ENCODE measurements at places on chromosomes 5 and 9.

DNA sequence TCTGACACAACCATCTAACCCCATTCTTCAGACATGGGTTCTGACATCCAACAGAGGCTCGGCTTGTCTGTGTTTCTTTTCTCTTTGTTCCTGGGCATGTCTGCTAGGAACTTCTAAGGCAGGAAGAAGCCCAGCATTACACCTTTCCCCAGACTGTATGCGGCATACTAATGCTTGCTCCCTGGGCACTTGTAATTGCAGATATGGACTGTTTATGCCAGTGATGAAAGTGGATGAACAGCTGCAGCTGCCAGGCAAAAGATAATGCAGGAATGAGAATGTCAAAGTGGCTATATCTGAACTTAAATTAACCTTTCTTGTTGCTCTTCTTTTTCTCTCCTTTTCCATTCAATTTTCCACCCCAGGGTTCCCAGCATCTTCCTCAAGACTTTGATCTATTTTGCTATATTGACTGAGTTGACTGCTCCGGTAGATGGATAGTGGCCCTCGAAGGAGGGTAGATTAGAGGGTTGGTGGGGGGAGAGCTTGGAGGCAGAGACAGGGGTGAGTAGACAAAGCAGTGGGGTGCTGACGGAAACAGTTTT lies 344.4 kb downstream of the MAN2A1 start:
- DNase-seq: no peak

- DNase-seq: no peak
These were observed 64.2 kb upstream of the STK32A start for GRCh38 chr5:147170603-147171002.

DNA sequence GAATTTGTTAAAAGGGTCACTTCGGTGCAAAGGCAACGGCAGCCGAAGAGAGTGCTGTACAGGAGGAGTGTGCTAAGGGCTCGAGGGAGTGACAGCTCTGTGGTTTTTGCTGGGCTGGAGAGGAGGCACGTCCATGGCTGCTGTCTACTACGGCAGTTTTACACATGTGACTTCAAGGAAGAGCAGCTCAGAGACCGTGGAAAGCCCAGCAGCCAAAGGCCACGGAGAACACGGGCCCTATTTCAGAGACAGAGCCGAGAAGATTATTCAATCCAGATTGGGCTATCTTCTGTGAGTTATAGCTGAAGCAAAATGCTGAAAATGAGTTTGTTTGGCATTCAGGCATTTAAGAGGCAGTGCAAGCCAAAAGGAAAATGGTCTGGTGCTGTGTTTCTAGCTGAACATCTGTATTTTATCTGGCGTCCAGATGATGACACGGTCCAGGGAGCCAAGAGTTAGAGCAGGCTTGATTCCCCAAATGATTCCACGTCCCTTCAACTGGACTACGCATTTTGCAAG lies 96.4 kb downstream of the RFK start:
- no peak for DNase-seq

DNA sequence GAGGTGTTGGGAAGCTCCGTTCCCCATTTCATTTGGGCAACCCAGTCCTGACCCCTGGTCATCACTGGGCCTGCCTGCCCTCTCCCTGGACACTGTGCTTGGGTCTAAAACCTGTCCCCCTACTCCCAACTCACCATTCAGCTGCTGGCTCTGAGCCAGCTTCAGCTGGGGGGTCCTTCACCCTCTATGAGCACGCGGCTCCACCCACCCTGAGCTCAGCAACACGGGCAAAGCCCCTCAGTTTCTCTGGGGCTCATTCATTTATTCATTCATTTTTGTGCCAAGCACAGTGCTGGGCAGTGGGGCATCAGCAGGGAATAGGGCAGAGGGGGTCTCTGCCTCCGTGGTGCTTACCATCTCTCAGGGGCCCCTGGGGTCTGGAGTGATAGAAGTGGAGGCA lies 199.8 kb upstream of the MVB12B start:
- DNase-seq: no peak

DNA sequence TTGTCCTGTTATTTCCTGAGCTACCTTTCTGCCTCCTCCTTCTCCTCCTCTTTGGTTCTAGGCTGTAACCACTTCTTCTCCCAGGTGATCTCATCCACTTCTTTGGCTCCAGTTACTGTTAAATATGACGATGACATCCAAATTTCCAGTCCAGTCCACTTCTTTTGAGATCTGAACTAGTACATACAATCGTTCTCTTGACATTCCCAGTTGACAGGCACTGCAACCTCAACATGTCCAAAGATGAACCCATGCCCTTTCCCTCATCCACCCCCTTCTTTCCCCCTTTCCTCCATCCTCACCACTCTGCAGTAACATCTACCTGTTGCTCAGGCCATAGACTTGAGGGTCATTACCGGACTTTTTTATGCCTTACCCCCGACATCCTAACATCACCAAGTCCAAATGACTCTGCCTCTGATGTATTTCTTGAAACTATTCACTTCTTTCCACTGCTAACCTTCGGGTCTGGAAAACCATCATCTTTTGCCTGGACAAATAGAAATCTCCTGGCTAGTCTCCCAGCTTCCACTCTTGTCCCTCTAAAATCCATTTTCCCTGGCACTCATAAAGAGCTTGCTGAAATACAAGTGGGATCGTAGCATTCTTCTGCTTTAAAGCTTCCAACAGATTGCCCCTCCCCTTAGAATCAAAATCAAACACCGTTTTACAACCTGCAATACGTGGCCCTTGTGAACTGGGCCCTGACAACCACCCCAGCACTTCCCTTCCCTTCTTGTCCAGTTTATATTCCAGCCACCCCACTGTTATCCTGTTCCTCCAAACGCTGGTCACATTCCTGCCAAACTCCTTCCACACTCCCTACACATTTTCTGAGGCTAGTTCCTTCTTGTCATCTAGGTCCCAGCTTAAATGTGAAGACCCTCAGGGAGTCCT lies 31.5 kb downstream of the KLF9 start:
- DNase-seq: no peak

DNA sequence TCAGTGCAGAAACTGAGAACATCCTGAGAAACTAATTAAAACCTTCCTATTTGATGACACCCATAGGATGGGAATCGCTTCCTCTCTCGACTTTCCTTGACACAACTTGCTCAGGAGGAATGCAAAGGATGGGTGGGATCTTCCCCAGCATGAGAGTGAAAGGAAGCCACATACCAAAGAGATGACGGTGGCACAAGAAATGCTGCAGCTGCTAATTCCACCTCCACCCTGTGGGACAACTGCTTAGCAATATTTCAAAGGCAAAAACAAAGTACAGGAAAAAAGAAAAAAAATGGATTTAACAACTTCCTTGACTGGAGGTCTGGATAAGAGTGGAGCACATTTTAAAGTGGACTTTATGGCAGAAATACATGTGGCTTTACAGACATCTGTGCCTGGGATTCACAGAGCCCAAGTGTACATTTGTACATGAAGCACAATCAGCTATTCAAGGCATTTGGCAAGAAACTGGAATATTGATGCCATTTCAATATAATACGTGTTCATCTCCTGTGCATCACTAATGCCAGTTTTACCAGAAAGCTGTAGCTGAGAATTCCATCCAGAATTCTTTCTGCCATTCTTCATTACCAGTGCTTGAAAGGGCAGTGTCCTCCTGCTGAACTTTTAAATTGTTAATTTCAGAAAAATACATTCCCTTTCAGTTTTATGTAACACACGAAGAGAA lies 359.2 kb upstream of the ACTBL2 start:
- DNase-seq: no peak

GRCh38 chr5:119512277-119512676 lies 60.0 kb downstream of the HSD17B4 start:
- no peak for DNase-seq

DNA sequence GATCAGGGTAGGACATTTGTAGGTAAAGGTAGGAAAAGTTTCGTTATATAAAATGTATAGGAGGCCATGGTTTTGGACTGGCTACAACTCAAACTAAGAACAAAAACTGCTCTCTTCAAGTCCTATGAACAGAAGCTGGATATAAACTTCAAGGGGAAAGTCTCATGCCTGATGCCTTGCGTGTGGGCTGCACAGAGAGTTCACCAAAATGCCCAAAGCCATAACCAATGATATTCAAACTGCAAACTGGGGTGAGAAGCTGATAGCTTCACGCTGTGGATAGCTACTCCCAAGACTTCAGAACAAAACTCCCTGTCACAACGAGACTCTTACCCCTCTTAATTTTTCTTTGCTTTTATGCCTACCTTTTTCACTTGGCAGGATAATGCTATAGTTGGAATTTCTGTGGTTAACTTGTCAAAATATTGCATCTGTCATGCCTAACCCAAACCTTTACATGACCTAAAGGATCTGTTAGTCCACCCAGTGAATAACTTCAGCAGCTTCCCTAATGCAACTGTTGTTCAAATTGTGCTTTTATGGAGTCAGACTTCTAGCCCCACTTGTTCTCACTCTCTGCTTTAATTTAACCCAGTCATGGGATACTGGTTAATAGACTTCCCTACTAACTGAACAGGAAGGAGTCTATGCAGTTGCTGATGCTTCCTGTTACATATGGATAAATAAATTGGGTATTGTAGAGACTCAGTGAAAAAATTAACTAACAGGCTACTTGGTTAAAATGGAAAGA lies 71.9 kb downstream of the SFXN1 start:
- DNase-seq: no peak

GRCh38 chr5:88821161-88821560 lies 61.8 kb downstream of the MEF2C start:
- DNase-seq: no peak

- DNase-seq: no peak
These were observed 99.6 kb downstream of the FAM114A2 start for GRCh38 chr5:153939101-153939500.

DNA sequence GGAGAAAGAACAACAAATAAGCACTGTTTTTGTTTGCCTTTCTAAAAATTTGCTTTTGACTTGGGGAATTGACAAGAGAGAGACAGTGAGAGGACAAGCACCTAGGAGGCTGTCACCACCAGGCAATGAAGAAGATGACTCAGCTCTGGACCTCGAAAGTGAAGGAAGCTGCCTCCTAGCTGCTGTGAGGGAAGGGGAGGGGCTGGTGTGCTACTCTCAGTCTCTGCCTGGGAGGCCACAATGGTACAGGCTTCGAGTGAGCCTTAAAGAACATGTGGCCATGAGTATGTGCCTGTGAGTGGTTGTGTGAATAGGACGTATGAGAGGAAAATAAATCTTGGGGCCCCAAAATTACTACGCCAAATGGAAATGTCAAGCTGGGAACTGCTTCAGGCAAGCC lies 7.1 kb upstream of the PLK2 start:
- no peak for DNase-seq

DNA sequence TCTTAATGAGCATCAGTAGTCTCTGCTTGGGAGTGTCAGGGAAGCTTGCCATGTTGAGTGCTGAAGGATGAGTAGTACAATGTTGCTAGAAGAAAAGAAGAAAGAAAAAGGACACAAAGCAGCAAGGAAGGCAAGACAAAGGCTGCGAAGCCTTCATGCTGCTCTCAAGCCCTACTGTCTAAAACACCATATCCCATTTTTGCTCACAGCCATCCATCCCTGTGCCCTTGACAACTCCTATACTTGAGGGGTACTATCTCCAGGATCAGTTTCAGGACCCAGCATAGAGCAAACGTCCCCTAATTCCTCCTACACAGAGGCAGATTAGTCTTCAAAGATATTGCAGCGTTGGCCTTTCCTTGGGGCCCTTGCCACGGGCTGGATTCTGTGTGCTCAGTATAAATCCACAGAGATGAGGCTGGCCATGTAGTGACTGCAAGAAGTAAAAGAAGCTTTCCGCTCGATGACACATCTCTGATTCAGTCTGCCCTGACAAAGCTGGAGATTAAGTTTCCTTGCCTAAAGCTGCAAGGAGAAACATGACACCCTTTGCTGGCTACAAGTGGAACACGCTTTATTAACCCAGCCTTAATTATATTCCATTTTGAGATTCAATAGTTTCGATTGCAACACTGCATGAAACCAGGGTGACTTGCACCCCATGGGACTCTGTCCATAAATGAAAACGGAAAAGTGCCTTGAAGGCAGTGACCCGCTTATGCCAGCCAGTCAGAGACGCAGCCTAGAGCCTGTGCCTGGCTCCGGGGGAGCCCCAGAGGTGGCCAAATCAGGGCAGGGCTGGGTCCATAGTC lies 304.6 kb downstream of the ACTL7B start:
- no peak for DNase-seq

DNA sequence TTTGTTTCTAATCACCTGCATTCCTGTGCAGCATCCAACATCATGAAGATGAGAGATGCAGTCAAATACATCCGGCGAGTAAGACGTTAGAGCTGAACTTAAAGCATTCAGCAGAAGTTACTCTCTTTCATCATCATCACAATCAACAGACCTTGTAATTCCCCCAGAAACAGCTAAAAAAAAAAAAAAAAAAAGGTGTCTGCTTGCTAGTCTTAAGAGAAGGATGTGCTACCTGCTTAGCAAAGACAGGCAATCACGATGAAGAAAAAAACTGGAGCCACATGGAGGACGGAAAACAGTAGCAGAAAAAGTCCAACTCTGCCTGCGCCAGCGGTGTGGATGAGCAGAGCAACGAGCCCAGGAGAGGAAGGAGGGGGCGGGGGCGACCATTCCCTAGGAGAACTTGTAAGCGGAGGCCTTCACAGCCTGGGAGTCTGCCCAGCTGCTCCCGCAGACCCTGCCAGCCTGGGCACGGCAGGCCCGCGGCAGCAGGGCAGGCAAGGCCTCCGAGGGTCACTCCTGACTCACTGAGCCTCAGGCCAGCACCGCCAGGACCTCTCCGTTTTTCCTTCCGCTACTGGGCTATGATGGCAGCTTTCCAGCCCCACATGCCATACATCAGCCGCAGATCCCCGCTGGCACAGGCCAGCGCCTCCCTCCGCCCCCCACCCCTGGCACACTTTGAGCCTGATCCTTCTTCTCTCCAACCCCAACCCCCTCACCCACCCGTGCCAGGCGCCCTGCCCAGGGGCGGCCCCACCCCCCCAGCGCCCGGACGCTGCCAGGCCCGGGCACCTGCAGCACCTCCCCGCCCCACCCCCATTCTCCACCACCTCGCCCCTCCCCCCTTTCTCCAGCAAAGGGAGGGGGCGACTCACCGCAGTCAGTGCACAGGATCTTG lies 1.4 kb downstream of the NRG2 start:
- DNase-seq: no peak

DNA sequence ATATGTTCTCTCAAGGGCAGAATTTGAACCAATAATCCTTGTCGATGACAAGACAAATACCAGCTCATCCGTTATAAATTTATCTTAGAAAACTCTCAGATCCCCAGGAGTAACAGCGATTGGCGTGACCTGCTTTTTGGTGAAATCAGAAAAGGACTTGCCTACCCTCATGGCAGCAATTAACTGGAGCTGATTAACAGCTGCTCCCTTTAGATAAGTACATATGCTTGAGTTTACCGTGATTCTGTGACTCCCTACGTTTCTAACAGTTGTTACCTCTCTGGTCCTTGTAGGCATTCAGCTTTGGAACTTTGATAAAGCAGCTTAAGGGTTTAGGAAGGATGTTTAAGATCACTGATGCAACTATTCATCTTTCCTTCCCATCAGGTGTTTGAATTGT lies 2.6 kb downstream of the INVS start:
- no peak for DNase-seq

- no peak for DNase-seq
These were observed 928.5 kb downstream of the TLE4 start for GRCh38 chr9:80500300-80500699.

GRCh38 chr9:13291718-13292117 lies 12.2 kb upstream of the MPDZ start:
- no peak for DNase-seq

- no peak for DNase-seq
These were observed 14.7 kb downstream of the G3BP1 start for GRCh38 chr5:151786468-151786867.

- DNase-seq: no peak
These were observed 12.5 kb upstream of the SHB start for GRCh38 chr9:38081356-38082108.

All from activated CD8-positive, alpha-beta memory T cell treated with anti-CD3 and anti-CD28 coated beads for 1 hour (primary cell).